GF-D8 (cell line): ENCODE measurements at places on chromosomes 6 and 20.

GRCh38 chr6:108622641-108623298, 62.1 kb downstream of the FOXO3 start:
- DNase-seq = no peak

GRCh38 chr6:150857062-150857944, 8.2 kb upstream of the MTHFD1L start:
- no peak for DNase-seq

DNA sequence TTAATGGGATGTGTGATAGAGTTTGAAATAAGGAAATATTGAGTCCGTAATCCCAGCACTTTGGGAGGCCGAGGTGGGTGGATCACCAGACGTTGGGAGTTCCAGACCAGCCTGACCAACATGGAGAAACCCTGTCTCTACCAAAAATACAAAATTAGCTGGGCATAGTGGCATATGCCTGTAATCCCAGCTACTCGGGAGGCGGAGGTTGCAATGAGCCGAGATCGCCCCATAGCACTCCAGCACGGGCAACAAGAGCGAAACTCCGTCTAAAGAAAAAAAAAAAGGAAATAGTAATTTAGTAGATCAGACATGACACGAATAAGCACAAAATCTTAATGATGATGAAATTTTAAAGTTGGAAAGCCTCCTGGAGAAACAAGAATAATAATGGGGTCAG, 14.8 kb downstream of the GJA1 start:
- no peak for DNase-seq

- no peak for DNase-seq
Measured at GRCh38 chr6:145798530-145798929, 16.1 kb downstream of the FBXO30 start.

DNA sequence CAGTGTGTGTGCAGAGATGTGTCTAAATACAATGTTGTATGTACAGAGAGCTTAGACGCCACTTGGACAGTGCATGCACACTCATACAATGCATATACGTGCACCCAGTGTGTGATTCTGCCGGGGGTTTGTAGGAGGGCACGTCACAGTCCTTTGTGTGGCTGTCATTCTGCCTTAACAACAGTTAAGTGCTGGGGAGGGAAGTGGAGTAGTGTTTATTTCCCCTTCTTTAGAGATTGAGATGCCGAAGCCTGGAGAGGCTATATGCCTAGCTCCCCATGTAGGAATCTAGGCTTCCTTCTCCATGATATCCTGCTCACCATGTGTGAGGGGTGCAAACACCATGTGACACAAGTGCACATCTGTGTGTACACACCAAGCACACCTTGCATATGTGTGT, 38.2 kb downstream of the MDFI start:
- DNase-seq = no peak

- DNase-seq = no peak
Measured at GRCh38 chr20:63290677-63291472, 2.1 kb upstream of the COL20A1 start.

GRCh38 chr6:130517444-130517931, 151.7 kb downstream of the TMEM200A start:
- no peak for DNase-seq

- DNase-seq = no peak
Measured at GRCh38 chr6:165848086-165848426, 185.0 kb upstream of the PDE10A start.

GRCh38 chr20:36462440-36463211, 78.7 kb upstream of the MYL9 start:
- no peak for DNase-seq

DNA sequence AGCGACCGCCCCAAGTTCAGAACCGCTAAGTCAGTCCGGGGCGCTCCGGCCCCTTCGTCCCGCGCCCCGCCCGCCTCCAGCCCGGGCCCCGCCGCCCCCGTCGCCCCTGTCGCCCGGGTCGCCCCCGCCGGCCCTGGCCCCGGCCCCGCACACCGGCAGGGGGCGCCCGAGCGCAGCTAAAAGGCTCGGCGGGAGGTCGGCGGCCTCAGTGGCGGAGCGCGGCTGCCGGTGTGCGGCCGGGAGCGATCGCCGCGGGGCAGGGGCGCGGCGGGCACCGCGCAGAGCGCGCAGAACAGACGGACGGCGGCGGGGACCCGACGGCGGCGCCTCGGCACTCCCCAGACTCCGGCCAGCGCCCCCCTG, at the start of gene FNDC1:
FNDC1 (plus strand) TSS at position 208 of the 363 bp plus-strand sequence. CDS start 197 bp downstream, outside the sequence.
- DNase-seq = no peak

DNA sequence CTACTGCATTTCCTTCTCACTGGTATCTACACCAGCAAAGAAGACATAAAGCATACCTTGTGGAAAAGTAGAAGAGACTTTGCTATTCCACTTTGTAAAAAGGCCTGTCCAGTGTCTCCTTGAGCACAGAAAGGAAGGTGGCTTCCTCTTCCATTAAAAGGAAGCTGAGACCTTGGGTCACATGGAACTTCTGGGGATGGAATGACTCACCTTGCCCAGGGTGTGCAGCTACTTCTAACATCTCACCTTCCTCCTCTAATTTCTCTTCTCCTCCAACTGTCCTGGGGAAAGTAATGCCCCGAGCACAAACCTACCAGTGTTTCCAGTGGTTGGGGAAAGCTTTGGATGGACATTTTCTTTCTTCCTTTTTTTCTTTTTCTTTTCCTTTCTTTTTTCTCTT, 848.8 kb upstream of the MAP3K7 start:
- DNase-seq = no peak

GRCh38 chr6:47434372-47435253, 43.0 kb upstream of the CD2AP start:
- no peak for DNase-seq
